EL (cell line): ENCODE measurements at places on chromosomes 16 and 17.

- peak; percentile 57 for DNase-seq
Measured at GRCh38 chr16:87288753-87289362, 28.3 kb downstream of the C16orf95 start.

DNA sequence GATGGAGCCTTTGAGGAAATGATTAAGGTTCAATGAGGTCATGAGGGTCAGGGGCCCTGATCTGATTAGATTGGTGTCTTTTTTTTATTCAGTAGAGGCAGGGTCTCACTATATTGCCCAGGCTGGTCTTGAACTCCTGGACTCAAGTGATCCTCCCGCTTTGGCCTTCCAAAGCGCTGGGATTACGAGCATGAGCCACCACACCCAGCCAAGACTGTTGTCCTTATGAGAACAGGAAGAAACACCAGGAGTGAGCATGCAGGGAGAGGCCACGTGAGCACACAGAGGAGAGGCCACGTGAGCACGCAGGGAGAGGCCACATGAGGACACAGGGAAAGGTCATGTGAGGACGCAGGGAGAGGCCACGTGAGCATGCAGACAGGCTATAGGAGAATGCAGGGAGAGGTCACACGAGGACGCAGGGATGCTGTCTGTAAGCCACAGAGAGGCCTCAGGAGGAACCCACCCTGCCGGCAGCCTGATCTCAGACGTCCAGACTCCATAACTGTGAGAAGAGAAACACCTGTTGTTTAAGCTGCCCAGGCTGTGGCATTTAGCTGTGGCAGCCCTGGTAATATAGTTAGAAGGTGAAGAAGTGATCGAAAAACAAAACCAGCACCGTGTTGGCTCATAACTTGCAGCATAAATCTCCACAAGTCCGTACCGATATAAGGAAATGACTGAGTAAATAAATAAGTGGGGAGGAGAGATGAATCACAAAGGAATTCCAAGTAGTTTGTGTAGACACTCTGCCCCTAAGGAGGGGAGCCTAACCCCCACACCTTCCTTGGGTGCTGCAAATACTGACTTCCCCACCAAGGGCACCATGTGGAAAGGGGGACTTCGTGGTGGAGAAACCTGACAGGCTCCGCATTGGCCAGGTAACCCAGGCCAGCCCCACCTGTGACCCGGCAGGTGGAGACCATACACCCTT is 14.6 kb upstream of the CSNK1D start:
- DNase-seq, result peak; percentile 86

DNA sequence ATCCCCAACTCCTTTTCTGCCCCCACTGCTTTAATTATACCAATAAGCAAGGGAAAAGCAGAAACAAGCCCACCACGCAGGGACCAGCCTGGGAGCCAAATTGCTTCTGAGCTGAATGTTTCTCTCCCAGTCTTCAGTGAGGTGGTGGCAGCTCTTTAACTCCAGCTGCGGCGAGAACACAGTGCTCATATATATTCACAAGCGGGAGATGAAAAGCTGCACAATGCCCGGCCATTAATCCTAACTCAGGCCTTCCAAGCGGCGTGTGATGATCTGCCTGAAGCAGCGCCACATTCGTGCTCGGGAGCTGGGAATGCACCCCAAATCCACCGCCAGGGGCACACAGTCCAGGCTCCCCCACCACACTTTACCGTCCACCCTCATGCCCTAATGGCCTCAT is 203.7 kb upstream of the SDK2 start:
- DNase-seq, result no peak

- DNase-seq, result no peak
Measured at GRCh38 chr16:10932959-10933710, 9.1 kb downstream of the DEXI start.

DNA sequence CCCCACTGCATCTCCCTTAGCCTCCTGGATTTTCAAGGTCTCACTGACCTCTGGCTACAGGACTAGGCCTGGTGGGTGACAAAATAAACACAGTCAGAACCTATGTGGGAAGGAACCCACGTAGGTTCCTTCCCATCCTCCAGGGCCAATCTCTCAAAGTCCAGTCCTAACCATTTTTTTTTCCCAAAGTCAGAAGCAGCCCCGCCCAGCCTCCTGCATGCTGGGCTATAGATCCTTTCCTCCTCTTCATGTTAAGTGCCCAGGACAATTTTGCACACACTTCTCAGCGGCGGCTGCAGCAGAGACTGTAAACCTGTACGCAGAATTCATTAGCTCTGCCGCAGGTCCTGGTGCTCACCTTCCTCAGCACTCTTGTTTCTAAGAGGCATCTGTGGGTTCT is 285.8 kb downstream of the NPIPA8 start:
- no peak for DNase-seq

DNA sequence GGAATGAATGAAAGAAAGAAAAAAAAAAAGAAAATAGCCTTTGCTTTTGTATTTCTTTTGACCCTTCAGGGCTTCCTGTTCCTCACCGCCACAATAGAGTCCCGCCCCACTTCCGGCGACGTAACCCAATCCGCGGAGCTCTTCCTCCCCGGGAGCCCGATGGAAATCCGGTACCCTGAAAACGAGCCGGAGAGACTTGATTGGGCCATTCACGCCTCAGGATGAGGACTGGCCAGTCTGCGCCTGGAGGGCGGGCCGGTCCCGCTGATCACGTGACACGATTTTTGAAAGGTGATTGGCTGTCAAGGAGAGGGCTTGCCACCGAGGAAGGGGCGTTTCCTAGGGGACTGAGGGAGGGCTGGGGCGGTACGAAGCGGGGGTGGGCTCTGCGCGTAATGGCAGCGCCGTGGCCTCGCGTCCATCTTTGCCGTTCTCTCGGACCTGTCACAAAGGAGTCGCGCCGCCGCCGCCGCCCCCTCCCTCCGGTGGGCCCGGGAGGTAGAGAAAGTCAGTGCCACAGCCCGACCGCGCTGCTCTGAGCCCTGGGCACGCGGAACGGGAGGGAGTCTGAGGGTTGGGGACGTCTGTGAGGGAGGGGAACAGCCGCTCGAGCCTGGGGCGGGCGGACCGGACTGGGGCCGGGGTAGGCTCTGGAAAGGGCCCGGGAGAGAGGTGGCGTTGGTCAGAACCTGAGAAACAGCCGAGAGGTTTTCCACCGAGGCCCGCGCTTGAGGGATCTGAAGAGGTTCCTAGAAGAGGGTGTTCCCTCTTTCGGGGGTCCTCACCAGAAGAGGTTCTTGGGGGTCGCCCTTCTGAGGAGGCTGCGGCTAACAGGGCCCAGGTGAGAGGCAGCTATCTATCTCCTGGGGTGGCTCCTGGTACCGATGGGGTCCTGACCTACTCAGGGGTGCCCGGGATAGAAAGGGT is at the start of the genes PSME3IP1 and RSPRY1:
Gene PSME3IP1, minus strand, starts transcription at position 95 of the 927 bp plus-strand sequence. CDS start 12,185 bp downstream, outside the sequence.
Gene RSPRY1, plus strand, starts transcription at position 385 of the 927 bp plus-strand sequence. CDS start 18,330 bp downstream, outside the sequence.
- DNase-seq, result peak; percentile 100

GRCh38 chr17:71935341-71935740 is 185.5 kb upstream of the SOX9 start:
- DNase-seq, result no peak

DNA sequence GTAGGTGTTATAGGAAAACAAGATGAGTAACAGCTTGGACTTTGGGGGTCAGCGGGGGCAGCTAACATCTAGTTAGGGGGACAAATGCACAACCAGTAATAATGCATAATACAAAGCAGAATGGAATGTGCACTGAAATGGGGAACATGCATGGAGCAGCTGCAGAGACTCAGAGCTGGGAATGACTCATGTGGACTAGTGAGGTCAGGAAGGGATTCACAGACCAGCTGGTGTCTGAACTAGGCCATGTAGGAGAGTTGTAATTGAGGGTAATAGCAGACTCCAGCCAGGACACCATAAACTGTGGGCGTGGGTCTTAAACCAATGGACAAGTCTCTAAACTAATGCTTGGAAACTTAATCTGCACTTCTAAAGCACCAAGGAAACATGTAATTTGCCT is 176.8 kb upstream of the ASIC2 start:
- peak; percentile 64 for DNase-seq

GRCh38 chr16:64278196-64278595 is 843.7 kb downstream of the CDH11 start:
- DNase-seq, result peak; percentile 26

DNA sequence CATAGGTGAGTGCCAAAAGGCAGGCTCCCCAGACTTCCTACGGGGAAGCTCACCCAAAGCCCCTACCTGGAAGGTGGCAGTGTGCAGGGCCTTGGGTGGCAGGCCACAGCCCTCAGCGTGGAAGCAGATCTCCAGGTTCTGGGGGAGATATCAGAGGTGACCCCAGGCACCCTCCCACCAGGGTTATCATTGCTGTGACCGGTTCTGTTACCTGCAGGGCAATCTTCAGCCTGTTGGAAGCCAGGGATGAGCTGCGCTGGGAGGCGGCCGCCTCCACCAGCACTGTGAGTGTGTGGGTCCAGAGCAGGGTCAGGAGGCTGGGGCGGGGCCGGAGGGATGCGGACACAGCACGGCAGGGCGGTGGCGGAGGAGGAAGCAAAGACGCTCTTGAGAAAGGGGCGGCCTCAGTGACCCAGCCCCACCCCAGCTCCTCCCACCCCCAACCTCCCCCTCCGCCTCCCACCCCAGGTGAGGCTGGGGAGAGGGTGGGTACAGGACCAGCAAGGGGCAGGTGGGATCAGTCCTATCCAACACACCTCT is 13.1 kb downstream of the UNC13D start:
- DNase-seq, result no peak

- DNase-seq, result no peak
Measured at GRCh38 chr16:86883583-86884389, 305.4 kb downstream of the FOXL1 start.

- DNase-seq, result no peak
Measured at GRCh38 chr16:7318686-7319085, 14.0 kb upstream of the RBFOX1 start.

DNA sequence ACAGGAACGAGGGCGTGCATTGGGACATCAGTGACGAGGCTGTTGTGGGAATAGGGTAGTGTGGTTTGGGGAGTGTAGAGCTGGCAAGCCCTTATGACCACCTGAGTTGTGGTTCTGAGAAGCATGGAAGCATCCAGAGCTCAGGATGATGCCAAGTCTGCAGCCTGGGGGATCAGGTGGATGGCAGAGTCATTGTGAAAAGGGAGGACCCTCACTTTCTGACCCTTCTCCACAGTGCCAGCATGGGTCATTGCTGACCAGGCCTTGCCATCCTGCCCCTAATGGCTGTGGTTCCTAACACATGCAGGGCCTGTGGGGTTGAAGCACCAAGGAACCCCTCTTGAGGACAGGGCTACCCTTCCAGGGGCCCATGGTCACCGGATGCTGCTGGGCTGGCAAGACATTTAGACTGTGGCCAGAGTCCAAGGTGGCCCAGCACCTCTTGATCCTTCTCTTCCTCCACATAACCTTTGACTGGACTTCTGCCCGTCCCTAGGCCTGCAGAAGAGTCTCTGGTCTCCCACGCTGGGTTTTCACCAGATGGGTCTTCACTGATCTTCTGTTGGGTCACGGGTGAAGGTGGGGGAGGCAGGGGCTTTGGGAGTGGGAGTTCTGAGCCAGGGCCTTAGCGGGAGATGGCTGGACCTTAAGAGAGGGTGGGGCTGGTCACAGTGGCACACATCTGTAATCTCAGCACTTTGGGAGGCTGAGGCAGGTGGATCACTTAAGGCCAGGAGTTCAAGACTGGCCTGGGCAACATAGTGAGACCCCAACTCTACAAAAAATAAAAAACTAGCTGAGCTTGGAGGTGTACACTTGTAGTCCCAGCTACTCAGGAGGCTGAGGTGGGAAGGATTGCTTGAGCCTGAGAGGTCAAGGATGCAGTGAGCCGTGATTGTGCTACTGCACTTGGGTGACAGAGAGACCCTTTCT is 2.0 kb upstream of the PLA2G15 start:
- no peak for DNase-seq

DNA sequence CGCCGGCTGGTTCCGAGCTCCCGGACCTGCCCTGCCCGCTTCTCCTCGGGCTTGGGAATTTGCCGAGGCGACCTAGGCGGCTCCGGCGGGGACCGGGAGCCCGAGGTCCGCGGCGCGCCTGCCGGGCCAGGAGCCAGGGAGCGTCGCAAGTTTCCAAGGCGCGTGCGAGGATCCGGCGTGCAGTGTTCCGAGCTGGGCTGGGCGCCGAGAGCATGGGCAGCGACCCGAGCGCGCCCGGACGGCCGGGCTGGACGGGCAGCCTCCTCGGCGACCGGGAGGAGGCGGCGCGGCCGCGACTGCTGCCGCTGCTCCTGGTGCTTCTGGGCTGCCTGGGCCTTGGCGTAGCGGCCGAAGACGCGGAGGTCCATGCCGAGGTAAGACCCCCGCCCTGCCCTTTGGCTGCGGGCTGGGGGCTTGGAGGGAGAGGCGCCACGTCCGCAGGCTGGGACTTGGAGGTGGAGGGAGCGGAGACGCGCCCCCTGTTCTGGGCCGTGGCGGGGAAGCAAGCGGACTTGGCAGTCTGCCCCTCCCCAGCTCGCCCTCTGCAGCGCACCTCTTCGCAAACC is 668 bp downstream of the MMP15 start:
- peak; percentile 62 for DNase-seq

DNA sequence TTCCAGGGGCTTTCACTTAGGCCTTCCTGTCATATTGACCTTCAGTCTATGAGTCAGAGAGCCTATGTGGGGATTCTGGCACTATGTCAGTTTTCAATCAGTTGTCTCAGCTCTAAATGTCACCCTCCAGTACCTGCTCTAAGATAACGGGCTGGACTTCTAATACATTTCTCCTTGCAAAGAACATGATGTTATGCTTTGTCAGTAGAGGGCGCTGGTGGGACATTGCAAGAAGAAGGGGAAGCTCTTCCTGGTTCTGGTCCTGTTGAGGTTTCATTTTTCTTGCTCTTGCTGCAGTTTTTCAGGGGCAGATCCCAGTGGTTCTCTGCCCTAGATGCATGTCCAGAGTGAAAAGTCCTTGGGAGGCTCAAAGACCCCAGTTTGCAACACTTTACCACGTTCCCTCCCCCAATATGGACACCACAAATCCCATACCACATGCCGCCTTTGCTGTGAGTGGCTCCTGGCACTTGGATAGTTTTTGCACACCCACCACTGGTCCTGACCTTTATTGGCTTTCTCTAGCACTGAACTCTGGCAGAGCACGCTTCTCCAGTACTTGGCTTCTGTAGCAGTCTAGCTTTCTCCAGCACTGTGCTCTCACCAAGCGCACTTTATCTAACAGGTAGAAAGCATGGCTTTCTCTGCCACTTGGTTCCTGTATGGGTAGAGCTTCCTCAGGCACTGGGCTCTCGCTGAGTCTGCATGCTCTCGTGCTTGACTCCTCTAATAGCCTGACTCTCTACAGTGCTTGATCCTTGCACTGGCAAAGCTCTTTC is 49.0 kb downstream of the BCL7C start:
- DNase-seq, result peak; percentile 85

GRCh38 chr17:79752175-79752574 is 21.4 kb downstream of the ENPP7 start:
- DNase-seq, result no peak

DNA sequence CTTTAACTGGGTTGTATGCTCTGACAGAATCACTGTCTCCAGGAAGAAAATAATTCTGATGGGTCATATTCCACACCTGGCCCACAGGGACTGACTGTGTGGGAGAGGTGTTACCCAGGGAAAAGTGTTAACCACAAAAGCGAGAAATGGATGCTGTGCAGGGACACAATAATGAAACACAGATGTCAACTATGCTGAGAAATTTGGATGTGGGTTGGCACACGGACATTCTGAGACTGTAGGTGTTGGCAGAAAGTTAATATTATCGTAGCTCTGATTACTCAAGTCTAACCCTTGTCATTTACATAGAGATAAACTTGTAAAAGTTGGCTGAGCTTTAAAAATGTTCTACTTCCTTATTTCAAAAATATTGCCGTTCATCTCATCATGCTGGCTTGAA is 19.6 kb downstream of the TMC5 start:
- DNase-seq, result no peak

- DNase-seq, result no peak
Measured at GRCh38 chr17:79081571-79082276, 7.1 kb downstream of the ENGASE start.

- peak; percentile 68 for DNase-seq
Measured at GRCh38 chr17:64074704-64075426, 54.4 kb upstream of the ICAM2 start.

GRCh38 chr16:46839986-46840443 is 9.0 kb upstream of the C16orf87 start:
- DNase-seq, result no peak
